ENCODE measurements at places on chromosomes 1 and 21.

DNA sequence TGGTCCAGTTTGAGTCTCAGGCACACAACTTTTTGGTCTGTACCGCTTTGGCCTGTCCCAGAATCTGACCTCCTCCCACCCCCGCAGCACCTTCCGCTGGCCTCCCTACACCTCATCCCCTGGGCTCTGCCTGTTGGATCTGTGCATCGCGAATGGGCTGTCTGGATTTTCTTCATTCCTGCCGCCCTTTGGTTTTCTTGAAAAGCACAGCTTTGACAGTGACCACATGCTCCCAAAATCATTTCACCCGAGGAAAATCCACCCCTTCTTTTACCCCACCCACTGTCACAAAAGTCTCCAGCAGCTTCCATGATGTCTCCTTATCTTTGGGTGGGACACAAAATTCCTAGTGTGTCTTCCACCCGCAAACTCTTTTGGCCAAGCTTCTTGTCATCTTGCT is 65.0 kb upstream of the SSX2IP start:
- DNase-seq: no peak

DNA sequence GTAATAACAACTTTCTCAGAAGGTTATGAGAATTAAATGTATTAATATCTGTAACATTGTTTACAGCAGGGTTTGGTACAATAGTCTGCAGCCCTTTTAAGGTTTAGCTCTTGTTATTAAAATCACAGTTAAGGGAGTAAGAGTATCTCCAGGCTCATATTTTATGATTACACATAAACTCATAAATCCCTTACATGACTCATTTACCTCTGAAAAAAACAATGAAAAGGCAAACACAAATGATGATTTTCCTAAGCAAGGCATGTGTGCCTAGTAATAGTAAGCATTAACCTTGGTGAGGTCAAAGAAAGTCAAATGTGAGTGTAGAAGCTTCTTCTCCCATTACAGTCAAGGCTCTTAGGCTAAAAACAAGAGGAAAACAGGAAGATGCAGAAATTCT is 84.5 kb upstream of the ADGRL4 start:
- DNase-seq: no peak

GRCh38 chr1:112012823-112013222 is 23.4 kb upstream of the KCND3 start:
- DNase-seq: no peak

DNA sequence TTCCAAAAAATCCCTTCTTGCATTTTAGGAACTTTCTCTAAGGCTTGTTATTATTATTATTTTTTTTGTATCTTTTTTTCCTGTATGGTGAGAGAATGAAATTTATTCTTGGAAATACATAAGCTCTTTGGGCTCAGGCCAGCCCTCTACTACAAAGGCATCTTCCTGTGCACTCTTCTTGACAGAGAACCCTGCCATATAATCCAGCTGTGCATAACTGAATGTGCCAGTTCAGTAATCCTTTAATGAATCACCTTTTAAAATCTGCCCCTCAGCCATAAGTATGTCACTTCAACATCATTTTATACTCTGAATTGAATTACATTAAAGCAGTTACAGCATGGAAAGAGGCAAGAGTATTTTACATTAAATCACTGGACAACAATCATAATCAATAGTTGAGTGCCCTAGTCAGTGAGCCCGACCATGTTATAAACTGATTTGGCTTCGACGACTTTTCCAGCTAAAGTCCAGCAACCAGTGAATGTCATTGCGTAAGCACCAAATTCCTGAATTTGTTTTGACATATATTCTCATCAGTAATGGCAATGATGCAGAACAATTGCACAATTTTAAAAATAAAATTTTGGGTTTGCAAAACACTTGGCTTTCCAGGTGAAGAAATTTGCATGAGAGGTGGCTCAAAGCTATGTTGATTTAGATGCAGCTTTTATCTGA is 59.2 kb upstream of the KCNK2 start:
- DNase-seq: no peak

DNA sequence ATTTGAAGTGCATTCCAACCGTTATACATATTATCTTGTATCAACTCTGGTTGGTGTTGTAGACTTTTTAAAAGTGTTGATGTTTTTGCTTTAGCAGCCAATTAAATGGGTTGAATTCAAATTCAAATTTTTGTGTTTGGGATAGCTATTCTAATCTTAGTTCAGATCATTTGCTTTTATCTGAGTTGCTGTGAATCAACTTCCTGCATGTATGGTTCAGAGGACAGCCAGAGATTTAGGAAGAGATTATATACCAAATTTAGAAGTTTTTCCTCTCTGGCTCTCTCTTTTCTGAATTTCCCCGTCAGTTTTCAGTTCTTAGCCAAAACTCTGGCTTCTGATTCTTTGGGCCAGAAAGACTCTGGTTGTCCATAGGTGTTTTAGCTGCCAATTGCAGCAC is 415.5 kb downstream of the NUF2 start:
- no peak for DNase-seq

DNA sequence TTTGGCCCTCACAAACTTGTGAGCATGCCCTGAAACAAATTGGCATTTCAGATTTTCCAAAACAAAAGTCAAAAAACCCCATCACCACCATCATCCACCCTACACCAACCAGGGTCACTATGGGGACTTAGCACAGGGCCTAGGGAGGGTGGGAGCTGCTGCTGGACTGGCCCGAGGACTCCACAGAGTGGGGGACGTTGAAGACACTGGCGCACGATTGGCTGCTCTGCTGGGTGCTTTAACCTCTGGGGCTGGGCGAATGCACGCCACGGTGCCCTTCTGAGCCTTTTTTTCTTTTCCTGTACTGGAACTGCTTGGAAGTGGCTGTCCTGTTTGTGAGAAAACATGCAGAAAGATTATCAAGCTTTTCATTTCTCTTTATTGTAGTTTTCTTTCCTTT is 92.8 kb downstream of the CD247 start:
- DNase-seq: no peak

Data from HAP-1 (cell line).